ENCODE measurements at places on chromosomes 11 and 22.

- no peak for DNase-seq
These were observed 26.1 kb downstream of the TMEM184B start for GRCh38 chr22:38246692-38247091.

DNA sequence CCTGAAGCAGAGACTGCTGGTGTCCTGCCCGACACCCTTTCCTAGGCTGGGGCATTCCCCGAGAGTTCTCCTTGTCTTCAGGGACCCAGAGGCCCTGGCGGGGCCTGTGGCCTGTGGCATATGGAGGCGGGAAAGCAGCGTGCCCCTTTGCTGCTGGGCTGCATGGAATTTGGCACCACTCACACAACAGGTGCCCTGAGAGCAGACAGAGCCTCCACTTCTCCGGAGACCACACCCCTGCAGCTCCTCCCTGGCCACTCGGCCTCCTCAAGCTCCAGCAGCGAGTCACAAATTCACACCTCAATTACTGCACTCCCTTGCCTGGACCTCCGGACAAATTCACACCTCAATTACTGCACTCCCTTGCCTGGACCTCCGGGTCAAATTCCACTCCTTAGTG is 1375.2 kb downstream of the TBC1D22A start:
- DNase-seq: no peak

DNA sequence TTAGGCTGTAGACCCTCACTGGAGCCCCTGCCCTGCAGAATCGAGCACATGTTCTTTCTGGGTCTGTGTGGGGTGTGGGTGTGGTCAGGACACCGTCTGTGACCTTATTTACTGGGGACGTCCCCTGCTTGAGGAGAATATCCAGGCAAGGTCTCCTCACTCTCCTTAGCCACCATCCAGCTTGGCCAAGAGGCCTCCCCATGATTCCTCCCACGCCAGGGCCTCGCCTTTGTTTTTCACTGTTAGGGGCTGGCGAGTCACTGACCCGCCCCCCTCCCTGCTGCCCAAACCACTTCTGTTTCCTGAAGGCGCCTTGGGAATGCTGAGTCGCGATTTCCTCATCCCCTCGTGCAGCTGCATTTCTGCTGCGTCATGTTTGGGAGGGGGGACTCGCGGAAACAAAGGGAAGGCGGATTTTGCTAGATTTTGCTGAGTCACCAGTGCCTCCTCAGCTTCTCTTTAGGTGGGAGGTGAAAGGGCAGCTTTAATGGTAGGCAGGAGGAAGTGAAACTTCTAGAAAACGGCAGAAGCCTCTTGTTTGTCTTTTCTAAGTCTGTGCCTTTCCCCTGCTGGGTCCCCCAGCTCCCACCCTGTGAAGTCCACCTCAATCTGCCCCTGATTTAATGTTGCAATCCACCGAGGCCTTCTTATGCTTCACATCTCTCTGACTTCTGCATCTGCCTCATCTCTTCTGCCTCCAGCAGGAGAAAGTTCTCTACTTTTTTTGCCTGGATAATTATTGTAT is 4.0 kb upstream of the HMOX1 start:
- peak; percentile 92 for DNase-seq

GRCh38 chr22:39534591-39535356 is 2.2 kb upstream of the RPS19BP1 start:
- peak; percentile 95 for DNase-seq
